Activated T-cell treated with anti-CD3 and anti-CD28 coated beads, Interleukin-2, amount 50 U/mL, for 72 hours (primary cell): ENCODE measurements at places on chromosomes 4 and X. TPM values are rescaled to one million over a fixed set of nuclear protein-coding genes. Genes with fewer than 3 reads are reported as not detected.

The ARMCX4 gene
- total RNA-seq = 7.7 TPM

The PCDH18 gene
- total RNA-seq = not detected

The ARAF gene
- 94.7 TPM for total RNA-seq

The FGB gene
- not detected for total RNA-seq

The FAM200B gene
- total RNA-seq = 15.8 TPM

The SPANXC gene
- not detected for total RNA-seq

The POU4F2 gene
- not detected for total RNA-seq

The UBE2D3 gene
- 481 TPM for total RNA-seq

The GLUD2 gene
- total RNA-seq = 0.26 TPM

The CTAG1B gene
- not detected for total RNA-seq

The BRS3 gene
- total RNA-seq = not detected

The TCEAL2 gene
- total RNA-seq = 0.53 TPM

The ARSJ gene
- not detected for total RNA-seq

The TMEM129 gene
- total RNA-seq = 22.1 TPM

The ADAM29 gene
- not detected for total RNA-seq

The EFHC2 gene
- 0.53 TPM for total RNA-seq

The IRAK1 gene
- 150 TPM for total RNA-seq

The TAF7L gene
- not detected for total RNA-seq

The VCX3A gene
- total RNA-seq = not detected

The HELT gene
- not detected for total RNA-seq

The DCAF12L2 gene
- not detected for total RNA-seq

The ENOX2 gene
- total RNA-seq = 20.5 TPM

The GLRA2 gene
- not detected for total RNA-seq

The HSPA4L gene
- total RNA-seq = 2.2 TPM

The DGAT2L6 gene
- total RNA-seq = not detected
